ENCODE measurements at places on chromosomes 1 and 21. TPM values are rescaled to one million over a fixed set of nuclear protein-coding genes. Genes with fewer than 3 reads are reported as not detected.

DNA sequence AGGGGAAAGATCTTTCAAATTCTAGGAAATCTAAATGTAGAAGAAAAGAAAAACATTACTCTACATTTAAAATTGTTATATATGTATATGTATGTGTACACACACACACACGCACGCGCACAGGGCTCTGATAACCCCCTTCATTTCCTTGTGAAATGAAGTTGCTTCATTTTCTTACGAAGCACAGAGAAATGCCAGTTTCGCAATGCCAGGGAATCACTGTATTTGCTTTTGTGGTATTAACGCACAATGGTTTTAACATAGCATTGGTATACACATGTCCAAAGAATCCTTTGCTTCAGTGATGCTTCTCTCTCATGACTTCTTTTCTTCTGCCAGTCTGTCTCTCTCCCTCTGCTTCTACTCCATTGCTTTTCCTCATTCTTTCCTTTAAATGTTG is 8.4 kb upstream of the DDAH1 start:
- DNase-seq, result no peak

- no peak for DNase-seq
These were observed 46.4 kb downstream of the NUAK2 start for GRCh38 chr1:205275133-205275532.

DNA sequence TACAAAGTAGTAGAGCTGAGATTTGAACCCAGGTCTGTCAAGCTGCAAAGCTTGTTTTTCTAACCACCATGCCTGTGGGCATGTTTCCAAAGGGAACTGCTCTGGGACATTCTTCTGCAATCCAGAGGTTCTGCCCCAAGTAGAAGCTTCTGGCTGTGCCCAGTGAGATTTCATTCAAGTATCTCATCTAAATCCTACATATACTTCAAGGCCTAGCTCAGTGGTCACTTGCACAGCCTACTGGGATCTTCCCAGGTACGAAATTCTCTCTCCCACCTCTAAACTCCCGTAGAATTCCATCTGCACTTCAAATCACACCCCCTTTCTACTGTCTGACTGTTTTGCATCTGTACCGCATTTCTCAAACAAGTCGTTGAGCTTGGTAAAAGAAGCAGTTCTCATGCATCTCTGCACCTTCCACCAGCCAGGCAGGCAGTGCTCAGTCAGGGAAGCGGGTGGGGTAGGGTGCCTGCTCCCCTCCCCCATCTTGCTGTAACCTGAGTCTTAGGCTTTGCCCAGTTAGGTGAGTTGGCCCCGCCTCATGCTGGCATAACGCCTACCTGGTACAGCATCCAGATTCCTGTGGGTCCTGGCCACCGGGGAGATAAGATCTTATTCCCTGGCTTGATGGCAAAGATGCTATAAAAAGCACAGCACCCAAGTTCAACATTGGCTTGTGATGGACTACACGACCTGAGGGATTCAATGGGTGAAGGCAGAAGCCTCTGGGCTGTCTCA is 13.5 kb downstream of the SLC9A1 start:
- DNase-seq, result no peak

DNA sequence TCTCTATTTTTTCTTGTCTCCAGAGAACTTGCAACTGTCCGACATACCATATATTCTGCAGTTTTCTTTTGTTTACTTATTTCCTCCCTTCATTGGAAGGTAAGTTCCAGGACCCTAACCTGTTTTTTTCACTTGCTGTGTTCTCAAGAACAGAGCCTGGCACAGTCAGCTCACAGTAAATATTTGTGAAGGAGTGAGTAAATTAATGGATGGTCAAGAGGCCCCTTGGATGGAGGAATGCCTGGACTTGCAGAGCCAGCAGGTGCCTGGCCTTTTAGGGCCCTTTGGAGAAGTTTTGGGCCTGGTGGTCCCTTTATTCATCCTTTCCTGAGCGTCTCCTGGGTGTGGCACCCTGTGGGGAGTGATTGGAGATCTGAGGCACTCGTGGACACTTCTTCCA is 182.1 kb upstream of the POU3F1 start:
- DNase-seq, result no peak

DNA sequence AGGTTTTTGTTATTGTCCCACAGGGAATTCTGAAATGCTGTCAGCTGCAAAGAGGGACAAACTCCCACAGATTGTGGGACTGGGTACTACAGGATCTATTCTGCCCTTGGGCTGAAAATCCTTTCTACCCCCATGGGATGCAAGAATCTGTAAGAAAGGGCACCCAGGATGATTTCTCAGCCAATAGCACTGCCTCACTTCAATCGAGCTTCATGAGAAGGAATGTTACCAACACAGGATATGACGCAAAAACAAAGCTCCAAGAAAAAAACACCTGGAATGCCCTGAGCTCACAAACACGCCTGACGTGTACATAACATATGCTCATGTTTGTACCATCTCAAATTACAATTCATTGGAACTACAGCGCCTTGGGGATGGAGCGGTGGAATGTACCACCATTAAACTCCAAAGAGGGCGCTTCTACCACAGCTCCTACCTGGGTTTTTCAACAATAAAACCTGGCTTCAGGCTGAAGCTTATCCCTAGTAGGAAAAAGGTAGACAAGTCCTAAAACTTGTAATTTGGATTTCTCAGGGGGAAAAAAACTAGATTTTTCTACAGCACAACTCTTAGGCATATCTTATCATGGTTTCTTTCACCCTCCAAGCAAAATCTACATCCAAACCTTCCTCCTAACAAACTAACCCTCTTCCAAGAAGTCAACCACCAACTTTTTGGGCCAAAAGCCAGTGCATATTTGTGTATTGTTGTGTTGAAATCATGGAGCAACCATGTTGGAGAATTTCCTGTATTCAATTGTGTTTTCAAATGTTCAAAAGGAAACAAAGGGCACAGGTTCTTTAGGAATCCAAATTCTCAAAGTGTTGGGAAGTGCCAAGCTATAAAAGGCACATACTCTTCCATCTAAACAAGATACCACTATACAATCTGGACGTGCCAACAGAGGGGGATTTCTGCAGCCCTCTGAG is 78.9 kb downstream of the TGFBR3 start:
- peak; percentile 76 for DNase-seq

DNA sequence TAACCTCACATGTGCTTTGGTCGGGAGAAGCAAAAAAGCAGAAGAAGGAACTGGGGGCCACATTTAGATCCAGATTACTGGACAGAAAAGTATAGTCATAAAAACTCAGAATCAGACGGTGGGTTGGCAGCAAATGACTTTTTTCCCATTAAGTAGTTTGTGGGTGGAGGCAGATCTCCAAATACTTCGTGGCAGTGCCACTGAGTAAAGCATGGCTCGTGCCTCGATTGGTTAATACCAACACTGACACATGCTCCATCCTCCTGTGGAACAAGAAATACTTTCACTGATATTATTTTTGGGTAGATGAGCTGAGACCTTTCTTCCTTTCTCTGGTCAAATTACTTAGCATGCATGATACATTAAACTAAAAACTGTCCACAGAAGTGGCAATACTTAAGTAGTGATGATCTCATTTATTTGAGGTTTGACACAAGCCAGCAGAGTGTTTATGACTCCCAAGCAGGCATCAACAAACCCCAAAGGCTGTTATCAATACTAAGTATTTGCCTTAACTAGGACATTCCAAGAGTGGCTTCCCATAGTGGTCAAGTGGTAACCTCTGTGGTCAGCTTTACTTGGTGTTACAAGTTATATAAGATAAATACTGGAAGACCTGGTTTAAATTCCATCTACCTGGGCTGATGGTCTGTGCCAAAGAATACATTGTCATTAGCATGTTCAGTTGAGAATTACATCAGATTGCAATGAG is 500.0 kb upstream of the RUNX1 start:
- no peak for DNase-seq

GRCh38 chr1:38586993-38587646 is 272.5 kb downstream of the RRAGC start:
- no peak for DNase-seq

- DNase-seq, result no peak
These were observed 149.7 kb upstream of the VANGL1 start for GRCh38 chr1:115492019-115492595.

GRCh38 chr1:43438576-43438952 is 15.2 kb downstream of the HYI start:
- no peak for DNase-seq

GRCh38 chr1:159851407-159851806 is 11.1 kb downstream of the VSIG8 start:
- DNase-seq, result no peak

- no peak for DNase-seq
These were observed 207.5 kb downstream of the KCNT2 start for GRCh38 chr1:196400478-196401451.

- DNase-seq, result no peak
These were observed 53.8 kb downstream of the PRKCZ start for GRCh38 chr1:2103901-2104590.

- no peak for DNase-seq
These were observed 682.4 kb upstream of the ADAMTS5 start for GRCh38 chr21:27649323-27649722.

The IVL gene
- 71.5 TPM for total RNA-seq

The GPR89A gene
- total RNA-seq, result 24.9 TPM

The GSTM1 gene
- not detected for total RNA-seq

The CD52 gene
- 2.8 TPM for total RNA-seq

The PTAFR gene
- 3.1 TPM for total RNA-seq

The TMEM50B gene
- total RNA-seq, result 31.6 TPM

The OLFML3 gene
- total RNA-seq, result 81.0 TPM

The FLG2 gene
- total RNA-seq, result 139 TPM

Measured in skin of body (tissue), 3 donors.